Glutamatergic neuron (in vitro differentiated cells): ENCODE measurements at places on chromosomes 3 and 15. TPM values are rescaled to one million over a fixed set of nuclear protein-coding genes. Genes with fewer than 3 reads are reported as not detected.

CPLX3 gene
- 0.32 TPM for total RNA-seq

ZSCAN29 gene
- 118 TPM for total RNA-seq

NMNAT3 gene
- total RNA-seq, result 0.61 TPM

PLA2G4F gene
- not detected for total RNA-seq

FAM81A gene
- not detected for total RNA-seq
